ENCODE measurements at places on chromosomes 16 and 17.

- no peak for DNase-seq
These were observed 78.2 kb downstream of the AMFR start for GRCh38 chr16:56347166-56347565.

- DNase-seq, result no peak
These were observed 20.7 kb upstream of the SIAH1 start for GRCh38 chr16:48405907-48406306.

DNA sequence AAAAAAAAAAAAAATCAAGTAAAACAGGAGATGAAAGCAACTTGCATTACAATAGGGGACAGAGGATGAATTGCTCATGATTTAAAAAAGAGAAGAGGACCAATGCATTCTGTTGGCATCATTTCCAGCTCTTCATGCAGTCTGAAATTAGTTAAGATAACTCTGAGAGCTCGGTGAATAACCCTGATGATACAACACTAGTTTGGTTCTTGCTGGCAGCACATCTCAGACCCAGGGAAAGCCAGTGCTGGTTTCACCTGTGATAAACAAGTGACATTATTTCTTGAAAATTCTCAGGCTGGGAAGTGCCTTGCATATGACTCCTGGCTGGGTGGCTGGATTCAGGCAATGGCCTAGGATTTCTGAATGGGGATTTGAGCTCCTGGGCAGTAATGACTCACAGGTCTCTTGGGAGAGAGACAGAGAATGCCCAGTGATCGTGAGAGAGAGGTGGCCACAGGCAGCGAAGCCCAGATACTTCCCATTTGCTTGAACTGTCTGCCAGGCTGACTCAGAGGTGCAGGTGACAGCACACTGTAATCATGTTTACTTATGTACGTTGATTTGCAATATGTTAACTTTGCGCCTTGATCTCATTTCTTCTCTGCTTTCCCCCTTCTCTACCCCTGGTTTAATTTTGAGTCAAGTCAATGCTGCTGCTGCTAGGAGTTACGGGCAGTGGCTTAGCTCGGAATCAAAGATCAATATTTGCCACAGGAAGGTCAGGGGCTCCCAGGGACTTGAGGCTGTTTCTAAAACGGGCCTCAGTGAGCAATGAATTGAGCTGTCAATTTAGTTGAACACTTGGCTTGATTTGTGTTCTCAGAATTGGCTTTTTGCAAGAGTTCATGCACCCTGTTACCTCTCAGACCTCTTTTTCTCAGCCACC lies 27.1 kb downstream of the ARSG start:
- DNase-seq, result no peak

- no peak for DNase-seq
These were observed 1.1 kb downstream of the ANKFY1 start for GRCh38 chr17:4262703-4263102.

- no peak for DNase-seq
These were observed 49.9 kb upstream of the CDR2 start for GRCh38 chr16:22424161-22424937.

DNA sequence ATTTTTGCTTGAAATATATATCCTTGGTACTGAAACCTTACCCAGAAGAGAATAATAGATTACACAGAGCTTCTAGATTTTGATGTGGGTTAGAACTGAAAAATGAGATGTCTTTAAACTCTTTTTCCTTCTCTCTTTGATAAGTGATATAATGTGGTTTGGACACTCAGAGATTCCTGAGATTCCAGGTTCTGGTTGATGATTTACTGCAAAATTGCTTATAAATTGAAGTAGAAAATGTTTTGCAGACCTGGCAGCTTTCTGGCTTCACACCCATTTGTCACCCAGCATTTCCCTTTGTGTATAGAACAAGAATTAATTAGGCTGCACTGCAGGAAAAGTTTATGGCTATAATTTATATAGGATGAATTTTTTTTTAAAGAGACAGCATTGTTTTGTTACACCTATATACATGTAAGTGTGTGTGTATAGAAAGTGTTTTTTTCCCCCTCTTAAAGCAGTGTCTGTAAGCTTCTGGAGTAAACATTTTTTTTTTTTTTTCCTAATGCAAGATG lies 23.5 kb downstream of the AATF start:
- no peak for DNase-seq

- no peak for DNase-seq
These were observed 34.2 kb upstream of the NLRP1 start for GRCh38 chr17:5618476-5618875.

GRCh38 chr16:81758376-81758775 lies 20.7 kb upstream of the PLCG2 start:
- DNase-seq, result no peak

- DNase-seq, result no peak
These were observed 285.4 kb upstream of the CDH8 start for GRCh38 chr16:62321606-62322005.

- DNase-seq, result no peak
These were observed 176.5 kb downstream of the C16orf78 start for GRCh38 chr16:49550140-49550539.

DNA sequence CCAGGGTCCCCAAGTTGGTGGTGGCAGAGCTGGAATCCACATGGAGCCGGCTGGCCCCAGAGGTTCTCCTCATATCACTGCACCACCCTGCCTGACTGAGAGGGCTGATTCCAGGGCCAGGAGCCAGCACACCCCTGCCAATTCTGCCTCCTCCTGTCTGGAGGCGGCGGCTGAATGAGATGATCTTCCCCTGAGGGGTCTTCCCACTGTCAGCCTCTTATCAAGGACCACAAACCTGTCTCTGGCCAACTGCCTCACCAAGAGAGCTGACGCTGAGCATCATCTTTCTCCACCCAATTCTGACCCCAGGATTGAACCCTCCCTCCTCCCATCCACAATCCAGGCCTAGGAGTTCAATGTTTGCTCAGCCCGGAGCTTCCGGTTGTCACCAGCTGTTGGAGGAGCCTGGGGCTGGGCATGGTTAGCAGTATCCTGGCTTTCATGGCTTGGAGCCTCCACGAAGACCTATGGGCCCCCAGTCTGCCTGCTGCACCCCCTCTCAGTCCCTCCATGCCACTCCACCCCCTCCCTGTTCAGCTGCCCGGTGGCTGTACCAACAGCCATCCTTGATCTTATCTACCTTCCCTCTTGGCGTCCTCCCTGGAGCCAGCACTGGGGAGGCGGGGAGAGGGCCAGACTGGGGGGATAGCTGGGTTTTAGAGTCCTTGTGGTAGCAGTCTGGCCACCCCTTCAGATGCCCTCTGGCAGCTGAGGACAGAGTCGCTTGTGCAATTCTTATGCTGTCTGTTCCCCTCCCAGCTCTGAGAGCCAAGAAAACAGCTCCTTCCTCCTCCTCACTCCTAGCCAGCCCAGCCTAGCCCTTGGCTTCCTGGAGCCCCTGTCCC lies 25.6 kb downstream of the ABCC3 start:
- no peak for DNase-seq

- DNase-seq, result no peak
These were observed 30.3 kb upstream of the MYO15B start for GRCh38 chr17:75557075-75557851.

DNA sequence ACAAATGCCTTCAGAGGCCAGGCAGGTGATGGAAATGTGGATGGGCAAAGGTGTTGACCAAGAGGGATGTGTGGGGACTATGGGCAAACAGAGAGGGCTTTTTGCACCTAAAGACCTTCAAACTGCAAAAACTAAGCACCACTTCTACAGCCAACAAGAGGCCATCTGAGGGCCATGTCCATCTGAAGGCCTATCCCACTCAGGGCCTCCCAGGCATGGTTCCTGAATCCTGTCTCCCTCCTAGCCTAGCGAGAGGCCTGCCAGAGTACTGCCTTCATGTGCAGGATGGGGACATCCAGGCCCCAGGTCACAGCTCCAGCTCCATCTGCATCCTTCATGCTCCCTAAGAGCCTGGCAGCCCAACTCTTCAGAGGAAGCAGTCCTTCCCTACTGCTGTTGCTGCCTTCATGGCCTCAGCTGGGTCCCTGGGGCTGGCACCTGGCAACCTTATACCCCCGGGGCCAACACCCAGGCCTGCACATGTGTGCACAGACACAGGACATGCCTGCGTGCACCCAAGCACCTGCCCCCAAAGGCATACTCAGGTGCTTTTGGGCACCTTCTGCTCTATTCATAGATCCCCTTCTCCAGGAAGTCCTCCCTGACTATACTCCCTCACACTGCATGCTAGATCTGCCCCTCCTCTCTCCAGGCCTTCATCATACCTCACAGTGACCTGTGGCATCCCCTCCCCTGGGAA lies 95.2 kb downstream of the C16orf78 start:
- no peak for DNase-seq

GRCh38 chr17:31842195-31843069 lies 16.6 kb downstream of the COPRS start:
- peak; percentile 84 for DNase-seq

DNA sequence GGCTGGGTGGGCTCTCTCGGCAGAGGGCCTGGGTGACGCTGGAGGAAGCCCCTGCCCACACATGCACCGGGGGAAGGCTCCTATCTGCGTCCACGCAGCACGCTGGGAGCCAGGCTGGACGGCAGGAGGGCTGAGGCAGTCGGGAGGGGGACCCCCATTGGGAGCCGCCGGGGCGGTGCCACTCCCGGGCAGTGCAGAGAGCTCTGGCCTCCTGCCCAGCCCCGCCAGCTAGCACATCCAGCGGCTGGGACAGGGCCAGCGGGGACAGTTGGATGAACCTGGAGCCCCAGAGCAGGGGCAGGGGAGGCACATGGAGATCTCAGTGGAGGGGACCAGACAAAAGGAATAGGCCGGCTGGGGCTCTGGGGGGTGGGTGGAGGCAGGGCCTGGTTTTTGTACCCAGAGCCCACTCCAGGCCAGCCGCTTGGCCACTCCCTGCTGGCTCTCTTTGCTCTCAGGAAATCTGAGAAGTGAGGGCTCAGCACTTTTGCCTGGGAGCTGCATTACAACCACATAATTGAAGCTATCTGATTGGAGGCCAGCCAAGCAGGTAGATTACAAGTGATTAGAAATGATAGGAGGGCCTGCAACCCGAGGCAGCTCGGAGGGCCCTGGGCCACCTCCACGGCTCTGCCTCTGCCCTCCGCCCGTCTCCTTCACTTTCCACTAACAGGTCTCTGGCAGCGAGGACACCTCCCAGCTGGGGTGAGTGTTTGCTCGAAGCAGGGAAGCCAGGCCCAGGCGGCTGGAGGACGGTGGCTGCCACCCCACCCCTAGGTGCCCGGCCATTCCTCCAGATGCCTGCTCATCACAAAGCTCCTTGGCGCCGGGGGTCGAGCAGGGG lies 40.1 kb downstream of the ENGASE start:
- DNase-seq, result no peak

- no peak for DNase-seq
These were observed 105.9 kb upstream of the ANKFN1 start for GRCh38 chr17:56047331-56047730.

DNA sequence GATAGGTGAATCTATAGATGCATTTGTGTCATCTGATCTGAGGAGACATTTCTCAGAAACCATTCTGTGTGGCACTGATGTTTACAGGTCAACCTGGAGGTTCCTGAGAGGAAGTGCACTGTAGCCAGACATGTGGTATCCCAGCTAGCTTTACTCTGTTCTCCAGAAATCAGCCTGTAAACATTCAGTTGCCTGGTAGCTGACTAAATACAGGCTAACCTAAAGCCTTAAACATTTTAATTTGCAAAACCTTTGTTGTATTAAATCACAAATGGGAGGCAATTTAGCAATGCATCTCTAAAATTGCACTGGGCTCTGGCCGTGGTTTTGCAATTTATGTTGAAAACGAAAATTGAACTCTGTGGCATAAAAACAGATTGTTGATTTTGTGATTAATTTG lies 207.6 kb downstream of the FTO start:
- DNase-seq, result no peak

- no peak for DNase-seq
These were observed 3.0 kb downstream of the SYNGR3 start for GRCh38 chr16:1992704-1993317.

GRCh38 chr16:17328932-17329331 lies 141.8 kb downstream of the XYLT1 start:
- no peak for DNase-seq

- DNase-seq, result no peak
These were observed 23.9 kb upstream of the RPL38 start for GRCh38 chr17:74179576-74179975.

GRCh38 chr17:18117533-18117932 lies 9.0 kb downstream of the MYO15A start:
- DNase-seq, result no peak

DNA sequence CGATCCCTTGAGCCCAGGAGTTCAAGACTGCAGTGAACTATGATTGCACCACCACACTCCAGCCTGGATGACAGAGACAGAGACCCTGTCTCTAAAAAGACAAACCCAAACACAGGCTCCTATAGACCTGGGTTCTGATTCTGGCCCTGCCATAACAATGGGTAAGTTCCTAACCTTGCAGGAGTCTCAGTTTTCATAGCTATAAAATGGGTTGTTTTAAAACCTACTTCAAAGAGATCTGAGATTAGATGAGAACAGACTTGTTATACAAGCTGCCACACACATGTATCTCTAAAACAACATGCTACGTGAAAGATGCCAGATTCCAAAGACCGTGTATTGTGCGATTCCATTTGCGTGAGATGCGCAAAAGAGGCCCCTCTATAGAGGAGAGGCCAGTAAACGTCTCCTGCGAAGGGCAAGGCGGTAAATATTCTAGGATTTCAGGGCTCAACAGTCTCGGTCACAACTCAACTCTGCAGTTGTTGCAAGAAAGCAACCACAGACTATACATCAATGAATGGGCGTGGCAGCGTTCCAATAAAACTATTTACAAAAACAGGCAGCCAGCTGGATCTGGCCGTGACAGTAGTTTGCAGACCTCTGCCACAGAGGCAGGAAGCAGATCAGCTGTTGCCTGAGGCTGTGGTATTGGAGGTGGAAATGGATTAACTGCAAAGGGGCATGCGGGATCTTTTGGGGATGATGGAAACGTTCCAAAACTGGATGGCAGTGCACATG lies 5.9 kb downstream of the CORO7 start:
- DNase-seq, result no peak

DNA sequence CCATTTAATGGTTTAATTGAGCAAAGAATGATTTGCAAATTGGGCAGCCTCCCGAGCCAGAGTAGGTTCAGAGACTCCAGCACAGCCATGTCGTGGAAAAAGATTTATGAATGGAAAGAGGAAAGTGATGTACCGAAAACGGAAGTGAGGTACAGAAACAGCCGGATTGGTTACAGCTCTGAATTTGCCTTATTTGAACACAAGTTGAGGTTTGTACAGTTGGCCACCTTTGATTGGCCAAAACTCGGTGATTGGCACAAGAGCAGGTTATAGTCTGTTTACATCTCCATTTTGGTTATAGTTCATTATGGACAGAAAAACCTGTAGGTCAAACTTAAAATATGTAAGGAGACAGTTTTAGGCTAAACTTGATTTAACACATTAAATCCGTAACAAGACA lies 44.5 kb downstream of the TENT4B start:
- no peak for DNase-seq

DNA sequence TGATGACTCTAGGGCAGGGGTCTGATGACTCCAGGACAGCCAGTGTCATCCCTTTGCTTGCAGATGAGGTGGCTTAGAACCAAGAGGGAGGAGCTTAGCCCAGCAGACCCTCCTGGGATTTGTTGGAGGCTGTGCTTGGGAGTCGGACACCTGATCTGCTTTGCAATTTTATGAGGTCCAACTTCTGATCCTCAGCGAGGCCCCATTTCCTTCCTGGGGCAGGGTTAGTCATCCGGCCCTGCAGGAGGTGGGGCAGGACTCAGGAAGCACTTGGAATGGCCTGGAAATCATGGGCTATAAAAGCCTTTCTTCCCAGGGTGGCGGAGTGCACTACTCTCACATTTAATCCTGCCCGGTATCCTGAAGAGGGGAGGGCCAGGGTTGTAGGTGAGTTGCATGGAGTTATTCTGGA lies 168.5 kb downstream of the MSI2 start:
- no peak for DNase-seq
